Fibroblast of skin of right quadriceps (primary cell): ENCODE measurements at places on chromosomes 3 and 15.

- DNase-seq = no peak
Measured at GRCh38 chr3:73765878-73766545, 141.3 kb upstream of the PDZRN3 start.

GRCh38 chr3:88573472-88573871, 423.7 kb downstream of the C3orf38 start:
- DNase-seq = no peak

GRCh38 chr15:77228828-77229227, 157.9 kb upstream of the TSPAN3 start:
- no peak for DNase-seq

GRCh38 chr3:176855901-176856486, 341.3 kb downstream of the TBL1XR1 start:
- DNase-seq = no peak

DNA sequence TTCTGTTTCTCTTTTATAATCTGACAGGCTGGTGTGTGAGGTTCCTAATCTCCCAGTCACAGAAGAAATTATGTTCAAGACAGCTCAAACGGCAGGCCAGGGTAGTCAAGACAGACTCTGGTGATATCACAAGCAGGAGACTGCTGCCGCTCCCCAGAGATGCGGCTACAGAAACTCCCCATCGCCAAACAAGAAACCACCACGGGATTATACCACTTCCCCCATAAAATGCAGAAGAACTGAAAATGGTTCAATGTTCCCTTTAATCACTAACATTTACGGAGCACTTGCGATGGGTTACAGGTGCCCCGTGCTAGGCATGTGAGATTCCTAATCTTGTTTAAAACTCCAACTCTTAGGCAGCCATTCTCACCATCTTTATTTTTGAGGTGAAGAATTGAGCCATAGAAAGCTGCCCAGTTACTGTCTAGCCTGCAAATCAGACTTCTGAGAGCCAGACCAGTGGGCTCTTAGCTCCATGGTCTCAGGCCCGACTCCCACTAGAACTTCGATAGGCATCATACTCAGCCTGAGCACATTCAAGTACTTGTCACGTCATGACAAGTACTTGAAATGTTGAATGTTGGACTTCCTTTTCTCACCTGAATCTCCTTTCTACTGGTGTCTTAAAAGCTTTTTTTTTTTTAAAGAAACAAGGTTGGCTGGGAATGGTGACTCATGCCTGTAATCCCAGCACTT, 58.4 kb downstream of the TBC1D2B start:
- no peak for DNase-seq

GRCh38 chr3:3145831-3146230, 19.1 kb downstream of the TRNT1 start:
- DNase-seq = no peak

GRCh38 chr3:15815696-15816095, 17.9 kb upstream of the ANKRD28 start:
- peak; percentile 73 for DNase-seq
